Peyer's patch (tissue), 4 donors: ENCODE measurements at places on chromosomes 16 and 17. TPM values are rescaled to one million over a fixed set of nuclear protein-coding genes. Genes with fewer than 3 reads are reported as not detected.

DNA sequence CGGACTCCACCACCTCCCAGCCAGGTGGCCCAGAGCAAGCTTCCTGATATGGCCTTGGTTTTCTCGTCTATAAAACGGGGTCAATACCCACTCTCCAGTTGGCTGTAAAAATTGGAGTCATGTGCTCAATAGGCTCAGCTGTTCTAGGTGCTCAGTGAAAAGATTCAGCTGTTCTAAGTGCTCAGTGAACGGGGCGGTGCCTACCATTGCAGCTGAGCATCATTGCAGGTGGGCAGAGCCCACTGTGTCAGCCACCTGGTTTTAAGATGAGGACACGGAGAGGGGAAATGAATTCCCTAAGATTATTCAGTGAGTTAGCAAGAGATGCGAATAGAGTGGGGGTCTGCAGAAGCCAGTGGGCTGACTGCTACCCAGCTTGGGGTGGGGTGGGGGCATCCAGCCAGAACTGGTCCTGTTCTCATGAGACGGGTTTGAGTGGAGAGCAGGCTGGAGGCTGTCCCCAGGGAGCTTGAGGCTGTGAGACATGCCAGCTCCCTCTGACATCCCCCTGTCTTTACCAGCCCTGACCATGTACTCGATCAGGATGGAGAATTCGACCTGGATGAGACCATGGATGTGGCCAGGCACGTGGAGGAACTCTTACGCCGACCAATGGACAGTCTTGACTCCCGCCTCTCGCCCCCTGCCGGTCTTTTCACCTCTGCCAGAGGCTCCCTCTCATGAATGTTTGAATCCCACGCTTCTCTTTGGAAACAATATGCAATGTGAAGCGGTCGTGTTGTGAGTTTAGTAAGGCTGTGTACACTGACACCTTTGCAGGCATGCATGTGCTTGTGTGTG lies 21.9 kb downstream of the STAT5A start:
- peak overlapping the region; percentile 79 for H3K27ac ChIP-seq
- H3K27me3 ChIP-seq = no peaks in the 10 kb centered on the region
- H3K4me1 ChIP-seq = peaks cover 32% of the 10 kb centered on the region
- H3K4me3 ChIP-seq = no peak overlapping the region

Gene SMIM36
- total RNA-seq = not detected

DNA sequence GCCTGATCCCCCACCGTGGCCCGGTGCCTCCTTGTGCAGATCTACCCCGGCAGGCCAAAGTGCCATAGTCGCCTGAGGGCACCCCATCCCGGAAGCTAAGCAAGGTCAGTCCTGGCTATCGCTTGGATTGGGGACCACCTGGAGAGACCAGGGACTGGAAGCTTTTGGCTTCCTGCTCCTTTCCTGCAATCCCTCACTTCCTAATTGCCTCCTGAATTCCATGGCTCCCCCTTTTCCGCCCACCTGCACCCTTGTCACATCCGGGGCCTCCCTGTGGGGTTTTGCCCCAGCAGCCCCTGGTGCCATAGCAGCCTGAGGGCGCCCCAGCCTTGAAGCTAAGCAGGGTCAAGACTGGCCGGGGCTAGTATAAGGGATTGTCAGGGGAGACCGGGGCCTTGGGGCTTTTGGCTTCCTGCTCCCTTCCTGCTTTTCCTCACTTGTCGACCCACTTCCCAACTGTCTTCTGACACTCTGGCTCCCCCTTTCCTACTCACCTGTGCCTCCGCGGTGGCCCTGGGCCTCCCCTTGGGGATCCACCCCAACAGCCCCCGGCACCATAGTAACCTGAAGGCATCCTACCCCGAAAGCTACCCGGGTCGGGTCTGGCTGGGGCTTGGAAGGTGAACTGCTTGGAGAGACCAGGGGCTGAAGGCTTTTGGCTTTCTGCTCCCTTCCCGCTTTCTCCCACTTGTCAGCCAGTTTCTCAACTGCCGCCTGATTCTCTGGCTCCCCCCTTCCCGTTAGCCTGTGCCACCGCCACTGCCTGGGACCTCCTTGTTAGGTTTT lies 2293.6 kb downstream of the TP53TG3F start:
- H3K36me3 ChIP-seq = no peaks in the 10 kb centered on the region
- no peak overlapping the region for H3K27ac ChIP-seq
- DNase-seq = no peak

GRCh38 chr17:56807723-56808122 lies 26.0 kb downstream of the C17orf67 start:
- no peaks in the 10 kb centered on the region for H3K36me3 ChIP-seq
- no peak overlapping the region for H3K4me3 ChIP-seq
- DNase-seq = no peak
- no peaks in the 10 kb centered on the region for H3K4me1 ChIP-seq
- H3K27ac ChIP-seq = no peak overlapping the region

DNA sequence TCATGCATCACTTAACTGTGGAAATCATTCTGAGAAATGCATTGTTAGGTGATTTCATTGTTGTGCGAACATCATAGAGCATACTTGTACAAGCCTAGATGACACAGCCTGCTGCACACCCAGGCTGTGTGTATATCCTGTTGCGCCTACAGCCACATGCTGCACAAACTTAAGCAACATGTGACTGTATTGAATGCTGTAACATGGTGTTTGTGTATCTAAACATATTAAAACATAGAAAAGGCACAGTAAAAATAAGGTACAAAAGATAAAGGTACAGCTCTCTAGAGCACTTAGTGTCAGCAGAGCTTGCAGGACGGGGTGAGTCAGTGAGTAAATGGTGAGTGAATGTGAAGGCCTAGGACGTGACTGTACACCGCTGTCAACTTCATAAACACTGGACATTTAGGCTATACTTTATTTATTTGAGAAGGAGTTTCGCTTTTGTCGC lies 11.9 kb downstream of the FOXK2 start:
- H3K36me3 ChIP-seq = no peaks in the 10 kb centered on the region
- H3K4me3 ChIP-seq = no peak overlapping the region
- H3K27ac ChIP-seq = no peak overlapping the region
- DNase-seq = no peak
- peaks cover 26% of the 10 kb centered on the region for H3K4me1 ChIP-seq
- no peaks in the 10 kb centered on the region for H3K27me3 ChIP-seq
